Stimulated activated CD4-positive, alpha-beta T cell treated with anti-CD3 and anti-CD28 coated beads, TNF-alpha, amount 100 ng/mL, for 48 hours (primary cell): ENCODE measurements at places on chromosomes 6 and 20.

DNA sequence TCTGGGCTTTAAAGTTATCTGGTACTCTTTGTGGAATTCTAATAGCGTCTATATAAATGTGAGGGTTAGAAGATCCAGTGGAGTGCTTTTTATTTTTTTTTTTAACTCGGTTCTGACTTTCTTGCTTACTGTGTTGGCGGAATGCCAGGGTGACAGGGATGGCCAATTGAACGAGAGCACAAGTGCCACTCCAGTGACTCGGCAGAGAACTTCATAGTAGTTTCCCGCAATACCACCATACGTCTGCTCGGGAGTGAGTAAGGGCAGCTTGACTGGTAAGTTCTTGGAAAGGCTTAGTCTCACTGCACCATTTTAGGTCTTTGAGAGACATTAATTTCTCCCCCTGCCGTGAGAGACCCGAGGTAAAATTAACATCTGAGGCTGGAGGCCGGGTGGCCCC is 49.4 kb upstream of the TULP1 start:
- DNase-seq, result no peak

DNA sequence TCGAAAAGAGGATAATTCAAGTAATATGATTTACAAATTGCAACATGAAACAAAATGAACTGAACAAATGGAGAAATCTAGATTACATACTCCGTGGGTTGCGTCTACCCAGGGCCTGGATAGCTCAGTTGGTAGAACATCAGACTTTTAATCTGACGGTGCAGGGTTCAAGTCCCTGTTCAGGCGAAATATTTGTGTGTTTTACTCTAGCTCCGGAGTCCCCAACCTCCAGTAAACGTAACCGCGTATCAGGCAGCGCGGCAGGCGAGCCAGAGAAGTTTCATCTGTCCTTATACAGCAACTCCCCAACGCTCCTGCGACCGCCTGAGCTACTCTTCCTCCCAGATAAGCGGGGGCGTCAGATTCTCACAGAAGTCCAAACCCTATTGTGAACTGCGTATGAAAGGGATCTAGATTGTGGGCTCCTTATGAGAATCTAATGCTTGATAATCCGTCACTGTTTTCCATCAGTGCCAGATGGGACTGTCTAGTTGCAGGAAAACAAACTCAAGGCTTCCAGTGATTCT is 176.1 kb downstream of the TRIM27 start:
- DNase-seq, result no peak

GRCh38 chr20:45378191-45378590 is at the start of gene TP53TG5:
TSS of gene TP53TG5 (minus strand) at chr20:45378325. CDS start at chr20:45378236, 89 bp downstream.
- no peak for DNase-seq

DNA sequence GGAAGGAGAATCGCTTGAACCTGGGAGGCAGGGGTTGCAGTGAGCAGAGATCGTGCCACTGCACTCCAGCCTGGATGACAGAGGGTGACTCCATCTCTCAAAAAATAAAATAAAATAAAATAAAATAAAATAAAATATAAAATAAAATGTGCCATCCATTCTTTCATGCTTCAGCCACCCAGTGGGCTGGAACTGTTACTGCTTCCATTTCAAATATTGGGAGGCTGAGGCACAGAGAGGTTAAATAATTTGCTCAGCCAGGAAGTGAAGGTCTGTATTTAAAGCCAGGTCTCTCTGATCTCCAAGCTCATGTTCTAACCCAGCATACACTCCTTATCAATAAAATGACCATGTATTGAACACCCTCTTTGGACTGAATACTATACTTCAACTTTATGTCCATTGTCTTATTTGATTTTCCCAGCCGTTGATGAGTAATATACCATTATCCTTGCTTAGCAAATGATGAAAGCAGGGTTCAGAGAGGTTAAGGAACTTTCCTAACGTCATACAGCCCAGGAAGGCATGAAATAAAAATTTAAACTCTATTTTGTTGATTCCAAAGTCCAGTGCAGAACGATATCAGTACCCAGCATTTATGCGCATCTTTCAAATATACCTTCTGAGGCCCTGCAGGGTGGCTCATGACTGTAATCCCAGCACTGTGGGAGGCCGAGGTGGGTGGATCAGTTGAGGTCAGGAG is 25.8 kb upstream of the SLC9A8 start:
- no peak for DNase-seq

GRCh38 chr6:53582963-53583362 is 38.1 kb upstream of the GCLC start:
- no peak for DNase-seq

DNA sequence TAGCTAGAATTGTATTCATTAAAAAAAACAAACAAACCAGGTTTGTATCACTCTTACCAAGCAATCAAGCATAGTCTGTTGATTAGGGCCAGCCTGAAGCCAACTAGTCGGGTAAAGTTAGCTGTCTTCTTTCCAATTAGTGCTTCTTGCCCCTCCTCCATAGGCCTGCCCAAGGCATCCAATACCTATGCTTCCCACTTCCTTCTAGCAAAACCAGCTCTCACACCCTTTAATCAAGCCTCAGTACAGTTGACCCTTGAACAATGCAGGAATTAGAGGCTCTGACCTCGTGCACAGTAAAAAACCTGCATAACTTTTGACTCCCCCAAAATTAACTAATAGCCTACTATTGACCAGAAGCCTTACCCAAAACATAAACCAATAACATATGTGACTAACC is 119.1 kb upstream of the DTNBP1 start:
- DNase-seq, result no peak

DNA sequence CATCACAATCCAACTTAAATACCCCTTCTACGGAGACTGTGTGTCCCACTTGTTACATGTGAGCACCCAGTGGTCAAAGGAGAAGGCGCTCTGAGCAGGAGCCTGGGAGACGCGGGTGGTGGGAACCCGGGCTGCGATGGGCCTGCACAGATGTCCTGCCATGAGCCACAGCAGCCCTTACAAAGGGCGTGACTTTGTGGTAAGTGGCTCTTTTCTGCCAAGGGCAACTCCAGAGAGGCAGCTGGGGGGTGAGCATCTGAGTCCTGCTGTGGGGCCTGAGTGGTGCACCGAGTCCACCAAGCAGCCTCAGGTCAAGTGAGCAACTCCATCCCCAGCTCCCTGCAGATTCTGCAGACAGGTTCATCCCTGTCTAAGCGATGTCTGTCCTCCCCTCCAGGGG is 33.6 kb upstream of the CST7 start:
- DNase-seq, result no peak

DNA sequence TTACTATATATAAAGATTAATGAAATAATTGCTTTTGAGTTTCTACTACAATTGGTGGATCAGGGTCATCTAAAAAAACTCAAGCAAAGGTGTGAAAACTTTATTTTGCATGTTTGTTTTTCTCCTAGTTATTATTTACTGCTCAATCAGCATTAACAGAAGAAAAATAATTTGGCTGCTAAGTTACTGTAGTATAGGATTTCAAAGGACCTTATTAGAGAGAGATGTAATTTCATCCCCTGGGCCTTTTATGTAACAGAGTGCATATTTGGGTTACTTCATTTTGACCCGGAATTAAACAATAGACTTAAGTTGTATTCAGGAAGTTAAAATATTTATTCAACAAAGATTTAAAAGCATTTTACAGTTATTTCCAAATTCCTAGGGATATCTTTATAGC is 49.8 kb downstream of the EYA4 start:
- no peak for DNase-seq
